ENCODE measurements at places on chromosomes 5 and 9. TPM values are rescaled to one million over a fixed set of nuclear protein-coding genes. Genes with fewer than 3 reads are reported as not detected.

ZBTB34 gene
- total RNA-seq = 1.6 TPM

SPATA31C1 gene
- total RNA-seq = not detected

SIMC1 gene
- total RNA-seq = 13.1 TPM

IRX1 gene
- total RNA-seq = not detected

GFI1B gene
- not detected for total RNA-seq

CYLC2 gene
- not detected for total RNA-seq

SPATA6L gene
- total RNA-seq = 6.3 TPM

PRELID1 gene
- total RNA-seq = 582 TPM

SCAMP1 gene
- total RNA-seq = 12.7 TPM

UBE2QL1 gene
- total RNA-seq = not detected

OMD gene
- not detected for total RNA-seq

MYMK gene
- not detected for total RNA-seq

UBAP2 gene
- total RNA-seq = 24.8 TPM

SIL1 gene
- 32.1 TPM for total RNA-seq

MAMDC2 gene
- total RNA-seq = 2.2 TPM

CCDC171 gene
- total RNA-seq = 0.16 TPM

ARAP3 gene
- 0.21 TPM for total RNA-seq
